ENCODE measurements at places on chromosomes 3 and 15.
A peak's percentile ranks its signal among the peaks of the same experiment; 100 is the strongest.

DNA sequence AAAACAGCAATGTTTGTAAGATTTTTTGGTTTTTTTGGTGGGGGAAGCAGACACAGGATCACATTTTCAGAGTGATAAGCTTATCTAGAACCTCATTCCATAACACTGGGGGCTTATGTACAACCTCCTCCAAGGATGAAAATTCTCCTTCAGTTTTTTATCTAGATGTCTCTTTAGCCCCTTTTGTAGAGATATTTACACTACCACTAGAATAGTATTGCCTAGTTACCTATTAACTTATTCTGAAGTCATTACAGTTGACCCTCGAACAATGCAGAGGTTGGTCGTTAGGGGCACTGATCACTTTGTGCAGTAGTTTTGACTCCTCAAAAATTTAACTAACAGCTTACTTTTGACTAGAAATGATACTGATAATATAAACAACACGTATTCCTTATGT lies 32.8 kb downstream of the IFT57 start:
- no peak for DNase-seq

DNA sequence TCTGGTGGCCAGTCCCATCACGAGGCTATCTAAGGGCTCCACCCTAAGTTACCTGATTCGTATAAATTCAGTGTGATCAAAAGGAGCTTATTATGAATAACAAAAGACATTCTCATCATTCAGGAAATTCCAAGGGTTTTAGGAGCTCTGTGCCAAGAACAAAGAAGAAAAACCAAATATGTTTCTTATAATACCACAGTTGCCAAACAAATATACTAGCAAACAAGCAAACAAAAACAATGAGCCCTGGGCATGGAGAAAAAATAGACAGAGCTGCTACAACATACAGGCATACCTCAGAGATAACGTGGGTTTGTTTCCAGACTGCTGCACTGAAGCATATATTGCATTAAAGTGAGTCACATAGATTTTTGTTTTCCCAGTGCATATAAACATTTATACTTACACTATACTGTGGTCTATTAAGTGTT lies 20.2 kb upstream of the CFAP161 start:
- no peak for DNase-seq

- DNase-seq = no peak
Measured at GRCh38 chr3:193830791-193831191, 237.8 kb downstream of the OPA1 start.

DNA sequence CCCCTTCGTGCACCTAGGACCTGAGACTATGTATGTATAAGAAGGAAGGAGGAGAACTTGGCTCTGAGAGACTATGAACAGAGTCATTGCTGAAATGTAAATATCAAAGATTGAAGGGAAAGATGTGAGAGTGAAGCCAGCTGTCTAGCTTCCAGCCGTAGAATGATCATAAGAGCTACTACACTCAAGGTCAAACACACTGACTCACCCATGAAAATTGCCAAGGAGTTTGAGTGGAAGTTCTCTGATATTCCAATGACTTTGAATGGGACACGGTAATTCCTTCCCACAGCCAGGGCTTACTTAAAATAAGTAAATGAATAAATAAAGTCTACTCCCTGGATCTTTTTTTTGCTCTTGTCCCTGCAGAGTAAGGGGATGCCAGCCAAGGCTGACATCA lies 398.9 kb upstream of the TPRG1 start:
- no peak for DNase-seq

- DNase-seq = no peak
Measured at GRCh38 chr3:194381460-194381875, 11.9 kb upstream of the LRRC15 start.

DNA sequence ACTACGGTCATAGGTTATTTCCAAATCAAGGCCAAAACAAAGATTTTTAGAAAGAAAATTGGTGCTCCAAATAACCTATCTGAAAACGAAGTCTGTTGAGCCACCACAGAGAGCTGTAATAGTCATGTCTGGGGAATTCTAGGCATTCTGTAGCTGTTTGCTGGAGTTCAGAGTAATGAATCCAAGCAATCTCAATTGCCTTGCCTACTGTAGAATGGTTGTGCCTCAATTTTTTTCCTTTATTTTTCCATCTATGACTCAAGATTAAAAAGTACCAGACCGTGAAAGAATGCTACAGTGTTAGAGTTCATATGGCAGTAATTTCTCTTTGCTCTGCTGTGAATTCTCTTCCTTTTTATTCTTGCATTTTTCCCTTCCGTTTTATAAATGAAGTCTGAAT lies 1007.2 kb upstream of the ALCAM start:
- DNase-seq = no peak

DNA sequence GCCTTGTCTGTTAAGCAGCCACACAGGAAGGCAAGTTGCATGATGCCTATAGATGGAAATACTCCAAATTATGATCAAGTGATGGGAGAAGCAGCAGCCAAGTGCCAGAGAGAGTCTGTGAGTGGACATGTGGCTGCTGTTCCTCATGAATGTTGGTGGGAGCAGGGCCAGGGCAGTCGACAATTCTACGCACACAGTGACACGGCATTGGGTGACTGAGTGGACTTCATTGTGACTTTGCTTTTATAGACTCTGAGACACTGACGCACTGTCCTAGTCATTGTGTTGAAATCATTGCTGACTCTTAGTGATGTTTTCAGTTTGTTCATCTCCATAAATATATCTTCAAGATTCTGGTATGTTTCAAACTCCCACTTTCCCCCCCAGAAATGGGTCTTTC lies 246.3 kb upstream of the SEMA6D start:
- no peak for DNase-seq

GRCh38 chr15:95085056-95085455 lies 853.7 kb downstream of the MCTP2 start:
- no peak for DNase-seq

DNA sequence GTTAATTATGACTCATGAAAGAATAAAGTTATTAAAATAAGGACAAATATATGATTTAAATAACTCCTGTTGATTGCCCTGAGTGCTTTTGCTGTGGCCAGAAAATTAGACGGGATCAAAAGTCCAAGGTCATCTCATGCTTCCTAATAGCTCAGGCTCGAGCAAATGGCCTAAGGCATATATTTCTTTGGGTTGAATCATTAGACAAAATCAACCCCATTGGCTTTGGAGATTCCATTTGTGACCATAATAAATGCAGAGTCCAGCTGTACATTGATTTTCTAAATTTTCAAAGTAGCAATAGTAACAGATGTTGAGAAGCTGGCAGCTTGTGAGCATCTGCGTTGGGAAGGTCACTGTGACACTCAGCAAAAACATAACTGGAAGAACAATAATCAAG lies 464.5 kb upstream of the TGFBR2 start:
- DNase-seq = no peak

DNA sequence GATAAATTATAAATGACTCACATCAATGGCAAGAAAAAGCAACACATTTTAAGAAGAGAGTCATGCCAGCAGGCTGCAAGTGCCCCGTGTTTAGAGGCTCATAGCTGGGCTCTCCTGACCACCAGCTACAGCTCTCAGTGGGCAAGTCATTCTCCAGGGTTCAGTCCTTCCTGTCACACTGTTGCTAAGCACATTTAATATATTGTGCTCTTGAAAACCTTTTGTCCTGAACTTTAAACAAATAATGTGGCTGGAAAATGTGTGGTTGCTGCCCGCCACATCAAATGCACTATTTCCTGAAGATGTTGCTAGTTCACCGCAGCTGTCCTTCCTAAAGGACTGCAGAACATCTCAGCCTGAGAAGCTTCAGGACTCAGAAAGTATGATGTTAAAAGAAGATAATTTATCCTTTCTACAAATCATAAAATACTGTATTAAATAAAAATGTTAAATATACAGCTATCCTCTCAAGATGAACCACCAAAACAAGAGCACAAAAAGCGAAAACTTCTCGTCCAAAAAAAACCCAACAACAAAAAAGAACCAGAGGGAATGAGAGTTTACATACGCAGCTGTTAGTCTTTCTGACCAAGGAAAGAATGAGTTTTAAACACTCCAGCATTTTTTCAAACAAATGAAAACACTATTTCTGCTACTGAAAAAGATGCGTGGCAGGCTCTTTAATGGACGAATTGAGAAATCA lies 951 bp downstream of the TARS3 start:
- peak; percentile 59 for DNase-seq

DNA sequence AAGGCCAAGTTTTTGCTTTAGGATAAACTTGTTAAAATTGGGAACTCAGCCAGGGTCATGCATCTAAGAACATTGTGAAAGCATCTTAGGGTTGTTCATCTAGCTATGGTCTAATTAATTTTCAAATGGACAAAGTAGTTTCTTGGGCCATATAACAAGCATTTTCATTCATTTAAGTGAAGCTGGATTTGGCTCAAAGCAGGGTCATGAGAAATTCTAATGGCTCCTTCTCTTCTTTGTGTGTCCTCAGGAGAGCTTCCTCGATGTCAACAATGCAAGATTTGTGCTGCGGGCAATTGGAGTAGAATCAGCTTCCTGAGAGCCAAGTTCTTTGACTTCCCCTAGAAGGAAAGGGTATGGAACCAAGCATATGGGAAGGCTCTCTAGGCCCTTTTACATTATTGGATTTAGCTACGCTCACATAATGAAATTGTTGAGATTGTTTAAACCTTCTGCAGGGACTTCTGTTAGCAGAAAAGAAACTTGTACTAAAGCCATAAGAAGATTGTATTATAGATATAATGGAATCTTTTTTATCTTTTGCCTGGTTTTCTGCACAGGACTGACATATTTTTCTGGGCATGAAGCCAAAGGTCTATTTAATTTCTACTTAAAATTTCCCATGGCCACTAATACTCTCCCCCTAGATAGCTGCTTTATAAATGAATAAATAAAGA lies 1.8 kb upstream of the SAMMSON start:
- DNase-seq = no peak

DNA sequence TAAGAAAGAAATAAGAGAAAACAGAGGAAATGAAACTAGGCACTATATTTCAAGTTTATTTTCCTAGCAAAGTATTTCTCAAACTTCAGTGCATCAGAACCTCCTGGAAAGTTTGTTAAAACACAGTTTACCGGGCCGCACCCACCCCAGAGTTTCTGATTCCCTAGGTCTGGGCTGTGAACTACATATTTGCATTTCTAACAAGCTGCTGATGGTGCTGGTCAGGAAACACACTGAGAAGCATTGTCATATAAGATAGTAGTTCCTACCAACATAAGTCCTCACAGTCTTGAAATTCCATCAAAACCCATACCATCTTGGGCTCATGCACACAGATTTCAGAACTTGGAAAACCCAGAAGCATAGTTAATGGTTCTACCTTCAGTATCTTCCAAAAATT lies 8.3 kb downstream of the SLC9A9 start:
- no peak for DNase-seq

DNA sequence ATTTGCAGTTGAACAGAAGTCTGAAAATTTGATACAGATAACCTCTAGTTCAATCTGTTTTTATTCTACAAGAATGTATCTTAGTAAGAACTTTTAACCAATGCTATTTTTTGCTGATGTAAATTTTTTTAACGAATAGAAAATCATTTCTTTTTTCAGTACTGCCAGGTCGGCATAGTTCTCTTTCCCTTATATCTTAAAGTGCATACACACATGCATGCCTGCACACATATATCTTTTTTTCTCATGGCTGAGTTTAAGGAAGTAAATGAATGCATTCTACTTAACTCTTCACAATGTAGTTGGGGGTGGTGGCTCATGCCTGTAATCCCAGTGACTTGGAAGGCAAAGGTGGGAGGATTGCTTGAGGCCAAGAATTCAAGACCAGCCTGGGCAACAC lies 48.4 kb downstream of the BLM start:
- DNase-seq = no peak

- DNase-seq = no peak
Measured at GRCh38 chr3:189331002-189331418, 159.2 kb downstream of the TPRG1 start.

DNA sequence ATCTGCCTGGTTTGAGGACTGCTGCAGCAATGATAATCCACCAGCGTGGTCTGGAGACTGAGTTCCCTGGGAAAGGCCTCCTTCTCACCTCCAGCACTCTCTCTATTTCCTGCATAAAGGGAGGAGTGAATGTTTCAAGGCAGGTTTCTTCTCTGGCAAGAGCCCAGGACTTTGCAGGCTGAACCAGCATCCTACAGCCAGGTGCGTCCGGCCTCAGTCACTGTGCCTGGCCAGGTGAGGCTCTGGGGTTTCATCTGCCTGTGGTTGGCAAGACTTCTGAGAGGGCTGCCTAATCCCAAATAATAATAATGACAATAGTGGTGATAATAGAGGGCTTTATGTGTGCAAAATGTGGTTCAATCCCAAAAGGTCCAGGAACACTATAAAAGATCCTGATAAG lies 269.0 kb upstream of the TBC1D5 start:
- DNase-seq = no peak

- DNase-seq = no peak
Measured at GRCh38 chr3:174873832-174874657, 14.9 kb downstream of the NAALADL2 start.

- no peak for DNase-seq
Measured at GRCh38 chr3:64149886-64150285, 75.4 kb downstream of the PRICKLE2 start.

- DNase-seq = no peak
Measured at GRCh38 chr3:172448661-172449465, 607 bp upstream of the GHSR start.

GRCh38 chr3:102133376-102133775 lies 284.1 kb downstream of the NFKBIZ start:
- DNase-seq = no peak

DNA sequence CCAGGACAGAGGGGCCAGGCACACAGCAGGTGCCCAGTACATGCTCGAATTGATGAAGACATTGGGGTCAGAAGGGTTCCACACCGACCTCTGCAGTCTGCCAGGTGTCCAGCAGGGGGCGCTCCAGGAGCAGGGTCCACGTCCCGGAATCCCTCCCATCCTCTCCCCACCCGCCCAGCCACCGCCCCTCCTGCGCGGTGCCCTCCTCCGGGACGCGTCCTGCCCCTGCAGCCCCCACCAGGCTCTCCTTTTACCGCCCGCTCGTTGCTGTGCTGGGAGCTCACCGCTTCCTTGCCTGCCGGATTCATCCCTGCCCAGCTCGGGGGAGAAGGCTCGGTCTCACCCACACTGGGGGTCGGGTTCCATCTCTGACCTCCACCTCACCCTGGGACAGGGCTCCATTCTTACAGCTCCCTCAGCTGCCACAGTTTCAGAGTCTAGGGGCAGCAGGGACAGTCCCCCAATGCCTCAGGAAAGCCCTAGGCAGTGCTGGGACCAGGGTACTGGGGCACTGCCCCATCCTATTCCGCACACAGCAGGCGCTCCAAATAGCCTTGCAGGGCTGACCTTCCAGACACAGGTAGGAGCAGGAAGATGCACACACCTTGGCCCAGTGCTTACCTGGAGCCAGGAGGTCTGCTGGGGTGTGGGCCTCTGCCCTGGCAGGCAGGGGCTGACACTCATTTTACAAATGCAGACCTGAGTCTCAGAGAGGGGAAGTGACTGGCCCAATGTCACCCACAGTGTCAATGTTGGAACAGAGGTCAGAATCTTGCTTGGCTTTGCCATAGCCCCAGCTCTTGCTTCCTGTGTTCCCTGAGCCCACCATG lies 31.0 kb downstream of the GRIP2 start:
- peak; percentile 26 for DNase-seq

GRCh38 chr3:39485547-39485946 lies 18.1 kb downstream of the MOBP start:
- DNase-seq = no peak

All from Jurkat, Clone E6-1 (cell line).